ENCODE measurements at places on chromosomes 4 and X. TPM values are rescaled to one million over a fixed set of nuclear protein-coding genes. Genes with fewer than 3 reads are reported as not detected.

Gene SLBP
- 65.5 TPM for total RNA-seq

Gene ACE2
- not detected for total RNA-seq

Gene BBS12
- total RNA-seq: 2.4 TPM

Gene ANKRD17
- 61.0 TPM for total RNA-seq

Gene ATP5ME
- total RNA-seq: 379 TPM

Gene PAGE1
- not detected for total RNA-seq

Gene RAB39B
- 0.25 TPM for total RNA-seq

Gene CXCL6
- total RNA-seq: not detected

Gene MAOA
- total RNA-seq: not detected

Gene FAM9B
- not detected for total RNA-seq

Gene ODAPH
- total RNA-seq: not detected

Gene MAPK10
- total RNA-seq: 0.79 TPM

Gene DMRTC1
- total RNA-seq: not detected

Gene DGKK
- total RNA-seq: not detected

Gene BTK
- not detected for total RNA-seq

Gene THAP6
- 20.6 TPM for total RNA-seq

Gene SMIM43
- 0.63 TPM for total RNA-seq

Gene TRIML2
- total RNA-seq: 1.2 TPM

Gene FAM149A
- not detected for total RNA-seq

Gene C4orf54
- 0.02 TPM for total RNA-seq

Gene TIMP1
- 815 TPM for total RNA-seq

Gene SPRY1
- 2.6 TPM for total RNA-seq

Gene NPY5R
- not detected for total RNA-seq

Gene ART3
- total RNA-seq: not detected

Gene PHOX2B
- total RNA-seq: not detected

Gene SLITRK2
- total RNA-seq: not detected

Gene TSPAN6
- 20.9 TPM for total RNA-seq

Gene BEX3
- total RNA-seq: 327 TPM

Gene IL2RG
- 0.37 TPM for total RNA-seq

Gene CXCL1
- 0.71 TPM for total RNA-seq

Gene PNMA6A
- total RNA-seq: 0.34 TPM

Gene SAGE1
- not detected for total RNA-seq

Gene PABPC1L2B
- not detected for total RNA-seq

Gene OPRPN
- not detected for total RNA-seq

Gene CENPVL2
- total RNA-seq: not detected

Gene SASH3
- total RNA-seq: not detected

Gene TCEAL6
- total RNA-seq: not detected

Gene DCHS2
- total RNA-seq: not detected

Gene PRRG3
- not detected for total RNA-seq

Gene FABP2
- not detected for total RNA-seq

Gene NSUN7
- total RNA-seq: not detected

Gene ANAPC4
- total RNA-seq: 20.5 TPM

Gene DIPK2B
- not detected for total RNA-seq
